ENCODE measurements at places on chromosomes 13 and 19. TPM values are rescaled to one million over a fixed set of nuclear protein-coding genes. Genes with fewer than 3 reads are reported as not detected.

Gene SLITRK6
- total RNA-seq = 5.8 TPM

- no peak for DNase-seq
Observed at GRCh38 chr19:38183251-38183897, 40.6 kb downstream of the DPF1 start.

- no peak for DNase-seq
Observed at GRCh38 chr19:58304748-58305064, 471 bp upstream of the ERVK3-1 start.

DNA sequence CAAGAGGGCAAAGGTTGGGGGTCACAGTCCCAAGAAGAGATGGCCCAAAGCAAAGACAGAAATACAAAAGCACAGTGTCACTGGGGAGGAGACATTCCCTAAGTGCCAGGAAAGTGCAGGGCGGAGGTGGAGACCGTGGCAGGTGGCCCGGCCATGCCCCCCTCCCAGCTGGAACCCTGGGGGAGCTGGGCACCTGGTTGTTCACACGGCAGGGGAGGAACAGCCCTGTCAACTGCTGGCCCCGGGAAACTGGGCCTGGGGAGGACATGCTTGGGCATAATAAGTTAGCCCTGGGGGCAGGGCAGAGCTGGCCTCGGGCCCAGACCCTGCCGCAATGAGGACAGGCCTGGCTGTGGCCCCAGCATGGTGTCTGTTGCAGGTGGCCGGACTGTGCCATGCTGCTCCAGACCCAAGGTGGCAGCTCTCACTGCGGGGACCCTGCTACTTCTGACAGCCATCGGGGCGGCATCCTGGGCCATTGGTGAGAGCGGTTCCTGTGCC, 7.4 kb downstream of the HPN start:
- no peak for DNase-seq

GRCh38 chr13:114024603-114025404, 50.9 kb upstream of the C13orf46 start:
- DNase-seq = no peak

Gene SLC17A7
- total RNA-seq = 0.13 TPM

DNA sequence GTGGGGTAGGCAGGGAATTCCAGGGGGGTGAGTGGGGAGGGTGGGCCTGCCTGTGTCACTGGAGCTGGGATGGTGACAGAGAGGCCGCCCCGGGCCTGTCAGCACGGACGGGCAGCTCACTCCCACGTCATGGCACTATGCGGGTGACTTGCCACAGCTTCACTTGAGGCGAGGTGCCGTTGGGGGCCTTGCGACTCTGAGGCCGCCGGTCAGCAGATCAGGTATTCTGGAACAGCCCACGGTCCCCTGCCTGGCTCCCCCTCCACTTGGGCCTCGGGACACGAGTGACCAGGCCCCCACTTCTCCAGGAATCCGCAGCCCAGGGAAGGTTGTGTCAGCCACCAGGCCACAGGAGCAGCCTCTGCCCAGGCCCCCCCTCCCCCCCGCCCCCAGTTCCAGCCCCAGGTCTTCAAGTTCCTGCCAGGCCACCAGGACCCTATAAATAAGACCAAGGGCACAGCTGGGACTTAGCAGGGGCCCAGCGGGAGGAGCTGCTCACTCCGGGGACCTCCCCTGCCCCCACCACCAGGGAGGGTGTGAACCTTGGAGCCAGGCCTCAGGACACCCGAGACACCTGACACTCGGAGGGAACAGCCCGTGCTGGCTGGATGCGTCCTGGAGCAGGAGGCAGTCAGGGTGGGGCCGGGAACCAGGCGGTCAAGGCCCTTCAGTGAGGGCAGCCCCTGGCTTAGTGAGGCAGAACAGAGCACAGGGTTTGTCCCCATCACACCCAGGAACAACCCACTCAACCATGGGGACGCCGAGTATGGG, 2.7 kb upstream of the MIDN start:
- no peak for DNase-seq

DNA sequence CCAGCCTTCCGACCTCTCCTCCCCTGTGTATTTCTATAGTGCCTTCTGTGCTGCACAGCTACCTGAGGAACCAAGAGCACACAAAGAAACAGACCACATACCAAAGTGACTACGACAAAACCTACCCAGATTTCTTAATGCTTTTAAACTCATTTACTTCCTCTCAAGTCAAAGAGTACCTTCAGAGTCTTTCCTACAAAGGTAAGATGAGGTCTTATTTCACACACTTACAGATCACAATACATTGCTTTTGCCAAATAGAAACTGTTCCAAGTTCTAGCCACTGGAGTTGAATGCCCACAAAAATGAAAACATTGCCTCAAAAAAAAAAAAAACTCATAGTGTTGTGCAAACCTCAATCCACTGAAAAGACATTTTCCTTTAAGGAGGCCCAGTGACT, 36.4 kb downstream of the TEX26 start:
- no peak for DNase-seq

GRCh38 chr13:61142506-61142905, 273.1 kb downstream of the PCDH20 start:
- DNase-seq = no peak

DNA sequence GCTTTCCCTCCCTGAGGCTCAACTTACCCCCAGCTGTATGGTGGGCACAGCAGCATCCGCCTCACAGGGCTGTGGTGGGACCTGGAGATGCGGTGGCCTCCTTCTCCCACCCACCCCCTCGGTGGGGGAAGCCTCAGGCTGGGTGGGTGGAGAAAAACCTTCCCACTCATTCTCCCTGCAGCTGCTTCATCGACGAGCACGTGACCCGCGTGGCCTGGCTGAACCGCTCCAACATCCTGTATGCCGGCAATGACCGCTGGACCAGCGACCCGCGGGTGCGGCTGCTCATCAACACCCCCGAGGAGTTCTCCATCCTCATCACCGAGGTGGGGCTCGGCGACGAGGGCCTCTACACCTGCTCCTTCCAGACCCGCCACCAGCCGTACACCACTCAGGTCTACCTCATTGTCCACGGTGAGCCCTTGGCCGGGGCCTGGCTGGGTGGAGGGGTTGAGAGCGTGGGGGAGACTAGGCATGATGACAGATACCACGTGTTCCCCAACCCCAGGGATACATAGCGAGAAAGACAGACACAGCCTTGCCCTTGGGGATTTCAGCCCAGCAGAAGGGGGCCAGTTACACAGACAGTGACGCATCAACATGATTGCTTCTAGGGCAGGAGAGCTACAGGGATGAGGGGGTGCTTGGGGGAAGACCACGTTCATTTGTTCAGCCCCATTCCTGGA, 12.2 kb downstream of the IGLON5 start:
- no peak for DNase-seq

DNA sequence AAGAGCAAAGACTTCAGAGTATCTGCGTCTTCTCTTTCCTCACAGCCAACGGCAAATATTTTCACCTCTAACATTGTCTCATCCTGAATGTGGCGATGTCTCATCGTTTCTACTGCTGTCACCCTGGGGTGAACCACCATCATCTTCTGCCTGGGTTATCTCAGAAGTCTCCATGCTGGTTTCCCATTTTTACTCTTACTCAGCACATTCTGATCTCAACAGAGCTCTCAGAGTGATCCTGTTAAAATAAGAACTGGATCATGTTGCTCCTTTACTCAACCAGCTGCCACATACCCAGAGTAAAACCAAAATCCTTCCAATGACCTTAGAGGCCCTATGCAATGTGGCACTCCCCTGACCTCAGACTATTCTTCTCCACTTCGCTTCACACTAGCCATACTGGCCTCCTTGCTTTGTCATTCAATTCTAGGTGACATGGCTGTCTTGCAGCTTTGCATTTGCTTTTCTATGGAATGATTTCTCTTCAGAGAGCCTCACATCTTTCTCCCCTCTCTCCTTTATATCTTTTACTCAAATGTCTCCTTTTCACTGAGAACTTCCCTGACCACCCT, 7.8 kb upstream of the OLFM4 start:
- no peak for DNase-seq

- no peak for DNase-seq
Observed at GRCh38 chr13:88592105-88592504, 920.9 kb downstream of the SLITRK5 start.

DNA sequence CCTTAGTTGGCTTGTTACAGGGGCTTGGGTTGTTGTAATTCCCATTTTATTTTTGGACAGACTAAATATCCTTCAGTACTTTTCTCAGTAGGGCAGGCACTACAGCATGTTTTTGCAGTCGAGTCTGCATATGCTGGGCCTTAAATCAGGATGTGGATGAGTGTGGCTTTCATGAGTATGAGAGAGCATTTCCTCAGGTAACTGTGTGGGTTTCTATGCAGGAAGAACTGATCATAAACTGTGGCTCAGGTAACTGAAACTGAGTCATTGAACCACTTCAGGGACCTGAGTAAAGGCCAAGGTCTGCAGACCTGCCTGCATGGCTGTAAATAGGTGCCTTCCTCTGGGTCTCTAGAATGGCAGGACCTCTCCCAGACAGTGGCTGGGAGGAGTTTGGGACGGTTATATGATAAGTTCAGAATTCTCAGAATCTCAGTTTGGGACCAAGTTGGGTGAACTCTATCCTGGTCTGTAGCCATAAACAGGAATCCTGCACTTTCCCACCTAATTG, 112.1 kb downstream of the ZNF737 start:
- no peak for DNase-seq

Data from esophagus squamous epithelium (tissue), 5 donors.